NCI-H1105 treated with DMSO at 0.1 percent for 48 hours (cell line): ENCODE measurements at places on chromosomes 12 and 14.

DNA sequence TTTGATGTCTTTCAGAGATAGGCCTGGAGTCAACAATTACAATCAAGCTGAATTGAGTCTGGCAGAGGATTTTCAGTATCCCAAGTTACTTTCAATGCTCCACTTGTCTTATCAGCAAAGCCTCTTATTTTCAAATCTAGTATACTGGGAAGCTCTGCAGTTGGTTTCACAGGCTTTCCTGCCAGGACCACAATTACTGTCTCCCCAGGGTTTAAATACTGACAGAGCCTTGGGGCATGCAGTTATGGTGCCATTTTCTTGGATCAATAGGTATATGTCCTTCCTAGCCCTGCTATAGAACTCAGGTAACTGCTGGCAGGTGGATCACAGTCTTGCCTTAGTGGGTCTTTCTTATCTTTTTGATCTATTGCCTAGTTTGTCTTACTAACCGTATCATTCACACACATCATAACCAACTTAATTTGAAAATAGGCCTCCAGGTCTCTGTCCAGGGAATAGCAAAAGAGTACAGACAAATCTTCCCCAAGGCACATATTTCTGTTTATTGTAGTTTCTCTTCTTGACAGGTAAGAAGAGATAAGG lies 22.4 kb upstream of the RNU6-8 start:
- DNase-seq: no peak

GRCh38 chr12:56645717-56646446 lies at the start of gene ATP5F1B:
Gene ATP5F1B (minus strand): TSS chr12:56645984. CDS start chr12:56645963, 21 bp downstream.
- DNase-seq: peak; percentile 97

DNA sequence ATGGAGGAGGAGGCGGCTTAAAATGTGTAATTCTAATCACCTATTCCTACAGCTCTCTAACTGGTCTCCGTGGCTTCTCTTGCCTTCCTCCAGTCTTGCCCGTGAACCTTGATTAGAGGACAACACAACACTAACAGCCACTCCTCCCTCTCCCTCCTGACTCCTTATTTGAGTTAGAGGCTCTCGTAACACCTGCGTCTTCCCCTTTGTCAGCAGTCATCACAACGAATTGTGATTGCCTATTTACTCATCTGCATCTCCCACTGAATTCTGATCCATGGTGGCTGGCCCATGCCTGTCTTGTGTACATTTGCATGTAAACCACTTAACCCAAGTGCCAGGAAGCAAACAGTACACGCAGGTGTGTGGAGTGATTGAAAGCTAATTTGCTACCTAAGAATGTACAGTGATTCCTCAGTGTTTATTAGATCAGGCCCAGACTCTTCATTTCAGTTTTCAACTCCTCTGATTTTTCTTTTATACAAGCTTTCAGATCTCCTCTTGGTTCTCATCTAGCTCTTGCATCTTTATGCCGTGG lies 154.5 kb downstream of the MON2 start:
- DNase-seq: peak; percentile 89

GRCh38 chr12:115163710-115164109 lies 479.7 kb upstream of the TBX3 start:
- peak; percentile 84 for DNase-seq

DNA sequence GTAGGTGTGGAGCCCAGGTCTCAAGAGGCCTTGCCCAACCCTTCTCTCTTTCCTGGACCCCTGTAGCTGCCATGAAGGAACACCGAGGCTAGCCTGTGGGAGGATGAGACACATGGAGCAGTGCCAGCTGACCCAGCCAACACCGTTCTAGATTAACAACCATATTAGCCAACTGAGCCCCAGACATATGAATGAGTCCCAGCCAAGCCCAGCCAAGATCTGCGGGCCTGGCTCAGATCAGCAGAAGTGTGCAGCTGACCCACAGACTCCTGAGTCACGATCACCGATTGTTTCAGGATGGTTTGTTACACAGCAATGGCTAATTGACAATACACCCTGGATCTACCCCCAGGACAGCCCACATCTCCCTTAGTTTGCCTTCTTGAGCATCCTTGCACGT lies 82.1 kb downstream of the NTF3 start:
- no peak for DNase-seq

DNA sequence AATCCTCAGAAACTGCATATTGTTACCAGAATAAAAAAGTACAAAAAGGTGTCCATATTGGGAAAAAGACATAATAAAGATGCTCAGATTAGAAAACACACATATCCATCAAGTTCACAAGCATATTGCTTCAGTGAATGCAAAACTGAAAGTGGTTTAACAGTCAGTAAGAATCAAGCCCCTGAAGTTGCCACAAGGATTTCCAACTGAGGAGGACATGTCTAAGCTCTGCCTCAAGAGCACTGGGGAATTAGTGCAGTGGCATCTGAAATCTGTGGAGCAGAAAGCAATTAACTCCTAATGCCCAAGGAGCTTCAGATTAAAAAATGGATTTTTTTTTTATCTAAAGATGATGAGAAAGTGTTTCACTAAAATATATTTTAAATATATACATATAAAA lies 113.2 kb downstream of the DENND5B start:
- DNase-seq: no peak

DNA sequence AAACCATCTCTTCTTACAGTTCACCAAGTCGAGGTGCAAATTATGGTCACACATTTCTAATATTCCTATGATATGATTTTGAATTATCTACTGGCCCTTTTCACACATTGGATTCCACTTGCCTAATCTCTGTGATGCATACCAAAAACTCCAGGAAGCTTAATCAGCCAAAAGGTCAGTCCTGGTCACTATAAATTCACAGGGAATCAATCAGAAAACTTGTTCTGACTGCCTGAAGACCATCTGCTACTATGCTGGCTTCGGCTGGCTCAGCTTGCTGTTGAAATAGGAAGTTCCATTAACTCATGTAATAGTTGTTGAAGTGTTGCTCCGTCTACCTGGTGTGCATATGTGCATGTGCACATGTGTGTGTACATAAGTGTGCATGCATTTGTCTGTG lies 142.8 kb upstream of the FLRT2 start:
- DNase-seq: no peak

GRCh38 chr14:71625175-71625574 lies 307.1 kb upstream of the RGS6 start:
- DNase-seq: no peak

- DNase-seq: no peak
These were observed 198.6 kb downstream of the ESR2 start for GRCh38 chr14:64095620-64096019.

GRCh38 chr12:49678711-49679110 lies 28.5 kb downstream of the FMNL3 start:
- no peak for DNase-seq

DNA sequence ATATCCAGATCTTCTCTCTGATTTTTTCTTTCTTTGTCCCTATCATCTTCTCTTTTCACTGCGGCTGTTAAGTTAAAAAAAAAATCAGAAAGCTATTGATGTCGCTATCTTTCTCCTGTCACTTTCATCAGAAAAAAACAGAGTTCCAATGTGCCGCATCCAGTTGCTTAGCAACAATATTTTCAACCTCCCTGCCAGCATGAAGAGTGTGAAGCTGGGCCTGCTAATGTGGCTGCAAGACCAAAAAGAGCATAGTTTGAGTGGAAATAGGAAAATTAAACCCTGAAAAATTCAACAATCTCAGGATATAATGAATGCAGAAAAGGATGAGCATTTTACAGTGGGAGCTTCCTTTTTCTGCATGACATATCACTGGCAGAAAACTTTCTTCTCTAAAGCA lies 1025.4 kb upstream of the LRFN5 start:
- DNase-seq: peak; percentile 19
